Subcutaneous preadipocyte (primary cell): ENCODE measurements at places on chromosomes 7 and 10. TPM values are rescaled to one million over a fixed set of nuclear protein-coding genes. Genes with fewer than 3 reads are reported as not detected.

The HOXA10 gene
- total RNA-seq, result 9.9 and 11.3 TPM in 2 replicates

The NUTM2B gene
- 0.20 and 0.73 TPM in 2 replicates for total RNA-seq

The PNLIPRP3 gene
- 0.37 and 1.2 TPM in 2 replicates for total RNA-seq

The TYW1B gene
- 2.6 and 7.8 TPM in 2 replicates for total RNA-seq

The MAPK8 gene
- 20.2 and 26.2 TPM in 2 replicates for total RNA-seq

The LIPK gene
- not detected in 2 replicates for total RNA-seq
